ENCODE measurements at places on chromosomes 5 and 9.

DNA sequence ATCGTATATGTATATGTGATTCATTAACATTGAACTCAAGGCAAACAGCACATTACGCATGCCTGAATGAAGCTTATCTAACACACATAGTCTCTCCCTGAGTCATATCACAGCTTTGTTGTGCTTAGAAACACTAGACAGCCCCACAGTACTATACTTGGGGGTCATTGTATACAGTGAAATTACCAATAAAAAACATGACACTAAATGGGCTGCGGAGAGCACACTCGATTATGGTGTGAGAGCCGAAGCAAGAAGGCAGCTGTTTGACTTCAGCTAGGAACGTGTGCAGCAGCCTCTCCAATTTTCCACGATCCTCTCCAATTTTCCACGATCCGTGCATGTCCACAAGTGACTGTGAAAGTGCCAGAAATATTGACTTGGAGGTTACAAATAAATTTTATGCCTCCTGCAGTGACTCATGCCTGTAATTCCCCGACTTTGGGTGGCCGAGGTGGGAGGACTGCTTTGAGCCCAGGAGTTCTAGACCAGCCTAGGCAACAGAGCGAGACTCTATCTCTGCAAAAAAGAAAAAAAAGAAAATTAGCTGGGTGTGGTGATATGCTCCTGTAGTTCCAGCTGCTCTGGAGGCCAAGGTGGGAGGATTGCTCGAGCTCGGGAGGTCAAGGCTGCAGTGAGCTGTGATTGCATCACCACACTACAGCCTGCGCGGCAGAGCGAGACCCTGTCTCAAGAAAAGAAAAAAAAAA is 102.4 kb downstream of the DAPK1 start:
- DNase-seq, result no peak

DNA sequence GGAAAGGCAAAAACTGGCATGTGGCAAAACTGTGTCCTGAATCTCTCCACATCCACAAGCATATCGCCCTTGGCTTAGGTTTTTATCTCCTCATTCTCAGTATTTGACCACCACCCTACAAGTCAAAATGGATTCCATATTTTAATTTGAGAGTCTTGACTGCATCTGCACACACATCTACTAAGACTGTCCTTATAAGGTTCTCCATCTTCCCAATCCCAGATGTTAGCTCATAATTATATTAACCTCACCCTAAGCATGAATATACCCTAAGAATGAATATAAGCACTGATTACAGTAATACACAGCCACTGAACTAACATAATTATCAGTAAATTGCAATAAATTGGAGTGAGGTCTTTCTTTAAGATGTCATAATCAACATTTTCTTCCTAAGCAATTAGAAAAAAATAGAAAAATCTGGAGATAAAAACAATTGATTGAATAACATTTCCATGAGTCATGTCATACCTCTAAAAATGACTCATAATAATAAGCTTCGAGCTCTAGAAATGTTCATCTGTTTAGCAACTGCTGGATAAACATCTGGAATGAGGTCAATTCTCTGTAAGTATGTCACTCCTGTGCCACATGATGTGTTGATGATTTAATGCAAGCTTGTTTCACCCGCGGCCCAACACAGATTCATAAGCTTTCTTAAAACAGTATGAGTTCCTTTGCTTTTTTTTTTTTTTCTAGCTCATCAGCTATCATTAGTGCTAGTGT is 39.9 kb upstream of the PAM start:
- no peak for DNase-seq

- DNase-seq, result no peak
Measured at GRCh38 chr5:94337617-94338016, 280.8 kb downstream of the KIAA0825 start.

DNA sequence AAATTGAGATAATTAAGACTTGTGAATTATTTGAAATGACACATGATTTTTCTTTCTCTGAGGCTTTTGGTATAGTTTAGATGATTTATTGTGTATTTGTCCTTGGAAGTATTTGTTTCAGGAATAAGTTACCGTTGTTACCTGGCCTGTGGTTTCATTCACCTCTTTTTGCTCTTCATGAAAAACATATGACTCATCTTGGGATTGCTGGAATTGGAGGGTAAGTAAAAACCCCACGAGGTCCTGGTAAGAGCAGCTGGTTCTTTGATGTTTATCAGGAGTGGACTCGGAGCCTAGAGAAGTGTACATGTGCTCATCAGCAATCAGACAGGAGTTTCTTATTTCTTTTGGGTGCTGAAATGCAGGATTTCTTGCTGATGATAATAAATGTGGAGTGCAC is 275.3 kb downstream of the PSAT1 start:
- peak; percentile 5 for DNase-seq

- no peak for DNase-seq
Measured at GRCh38 chr5:147617191-147617606, 107.3 kb upstream of the DPYSL3 start.

DNA sequence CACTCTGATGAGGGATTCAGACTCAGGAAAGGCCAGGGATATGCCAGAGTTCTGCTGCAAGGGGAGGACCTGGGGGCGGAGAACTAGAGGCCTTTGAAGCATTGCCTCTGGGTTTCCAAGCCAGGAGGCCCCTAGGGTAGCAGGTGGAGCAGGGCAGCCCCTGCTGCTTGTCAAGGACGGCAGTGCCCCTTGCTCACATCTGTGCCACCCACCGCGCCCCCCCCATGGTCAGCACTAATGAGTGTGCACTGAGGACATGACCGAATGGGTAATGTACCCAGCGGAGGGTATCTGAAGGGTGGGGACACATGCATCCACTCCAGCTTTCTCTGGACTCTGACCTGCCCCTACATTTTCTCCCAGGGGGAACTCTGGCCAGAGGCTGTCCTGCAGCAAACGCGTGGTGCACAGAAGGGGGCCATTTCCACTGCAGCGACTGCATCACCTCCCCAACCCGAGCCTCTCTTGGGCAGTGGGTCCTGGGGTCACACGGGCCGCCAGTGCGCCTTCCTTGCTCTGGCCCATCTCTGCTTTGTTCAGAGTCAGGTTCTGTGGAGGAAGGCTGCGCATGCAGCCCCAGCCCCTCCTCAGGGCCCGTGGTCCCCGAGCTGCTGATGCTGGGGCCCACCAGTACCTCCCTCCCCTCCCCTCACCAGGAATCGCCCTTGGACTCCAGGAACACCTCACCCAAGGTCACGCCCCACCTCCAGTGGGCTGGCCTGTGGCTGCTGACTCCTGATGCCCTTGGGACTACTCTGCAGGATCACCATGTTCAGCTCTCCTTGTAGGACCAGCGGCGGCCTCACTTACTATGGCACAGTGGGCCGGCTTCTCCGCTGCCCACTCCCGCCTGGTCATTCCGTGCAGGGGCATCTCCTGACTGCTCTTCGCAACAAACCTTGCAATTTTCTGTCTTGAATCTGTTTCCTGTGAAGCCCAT is 31.2 kb downstream of the STC2 start:
- no peak for DNase-seq

DNA sequence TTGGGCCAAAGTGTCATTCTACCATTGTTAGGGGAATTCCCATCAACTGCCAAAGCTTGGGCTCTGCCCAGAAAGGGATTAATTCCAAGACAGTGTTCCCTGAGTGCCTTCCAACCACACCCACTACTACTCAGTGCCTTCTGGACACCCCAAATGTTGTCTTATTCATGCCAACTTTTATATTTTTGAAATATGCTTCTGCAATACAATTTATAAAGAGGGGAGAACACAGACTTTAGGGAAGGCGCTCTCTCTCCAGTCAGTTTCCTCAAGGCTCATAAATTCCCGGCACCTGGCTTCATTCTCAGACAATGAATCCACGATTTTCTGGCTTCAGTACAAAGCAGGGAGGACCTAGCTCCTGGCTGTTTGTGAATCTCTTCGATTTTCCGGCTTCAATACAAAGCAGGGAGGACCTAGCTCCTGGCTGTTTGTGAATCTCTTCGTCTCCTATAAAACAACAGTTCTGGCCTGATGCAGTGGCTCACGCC is 120.1 kb upstream of the MYO10 start:
- peak; percentile 66 for DNase-seq

- DNase-seq, result no peak
Measured at GRCh38 chr5:178238711-178239592, 6.3 kb upstream of the PHYKPL start.

DNA sequence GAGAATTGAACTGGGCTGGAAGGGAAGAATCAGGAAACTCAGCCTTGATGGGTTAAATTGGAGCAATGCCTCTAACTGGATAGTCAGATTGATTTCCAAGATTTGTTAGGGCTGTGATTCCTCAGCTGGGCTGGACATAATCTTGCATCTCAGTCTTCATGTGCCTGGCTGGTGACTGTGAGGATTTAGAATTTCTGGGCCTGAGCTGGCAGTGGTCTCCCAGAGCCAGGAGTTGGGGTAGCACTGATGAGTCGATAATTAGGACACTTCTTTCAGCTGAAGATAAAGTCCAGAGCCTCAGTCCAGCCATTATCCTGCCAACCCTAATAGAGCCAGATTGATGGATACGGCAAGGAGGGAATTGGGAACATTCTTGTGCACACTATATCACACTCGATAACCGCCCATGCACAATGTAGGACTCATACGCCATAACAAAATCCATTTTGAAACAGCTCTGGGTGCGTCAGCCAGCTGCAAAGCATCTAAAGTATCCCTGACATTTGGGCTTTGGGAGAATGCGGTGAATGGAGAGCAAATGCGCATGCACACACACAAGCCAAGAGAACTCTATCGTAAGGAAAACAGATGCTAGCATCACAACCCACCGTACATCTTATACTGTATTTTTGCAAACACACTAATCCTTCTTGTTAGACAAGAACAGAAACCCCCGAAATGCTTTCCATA is 405.1 kb upstream of the KLF4 start:
- DNase-seq, result no peak

- no peak for DNase-seq
Measured at GRCh38 chr5:130479045-130479804, 575.0 kb downstream of the CHSY3 start.

GRCh38 chr5:37739817-37740261 is 100.0 kb downstream of the GDNF start:
- no peak for DNase-seq

- DNase-seq, result no peak
Measured at GRCh38 chr5:122385808-122386207, 73.8 kb downstream of the SNCAIP start.

DNA sequence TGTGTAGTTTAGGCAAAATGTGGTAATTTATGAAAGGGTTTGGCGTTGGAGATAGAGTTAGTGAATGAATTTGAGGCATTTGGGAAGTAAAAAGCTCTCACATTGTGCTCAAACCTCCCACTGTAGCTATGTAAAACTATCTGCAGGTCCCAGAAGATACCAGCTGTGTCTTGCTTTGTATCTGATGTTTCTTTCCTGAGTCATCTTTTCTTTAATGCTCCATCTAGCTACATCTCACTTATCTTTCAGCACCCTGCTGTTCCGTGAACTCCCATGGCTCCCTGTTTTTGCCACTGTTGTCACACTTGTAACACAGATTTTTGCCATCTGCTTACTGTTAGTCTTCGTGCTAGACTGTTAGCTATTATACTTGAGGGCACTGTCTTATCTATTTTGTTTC is 253.1 kb downstream of the NPR3 start:
- DNase-seq, result no peak

- no peak for DNase-seq
Measured at GRCh38 chr9:105416840-105417239, 31.0 kb upstream of the FSD1L start.

DNA sequence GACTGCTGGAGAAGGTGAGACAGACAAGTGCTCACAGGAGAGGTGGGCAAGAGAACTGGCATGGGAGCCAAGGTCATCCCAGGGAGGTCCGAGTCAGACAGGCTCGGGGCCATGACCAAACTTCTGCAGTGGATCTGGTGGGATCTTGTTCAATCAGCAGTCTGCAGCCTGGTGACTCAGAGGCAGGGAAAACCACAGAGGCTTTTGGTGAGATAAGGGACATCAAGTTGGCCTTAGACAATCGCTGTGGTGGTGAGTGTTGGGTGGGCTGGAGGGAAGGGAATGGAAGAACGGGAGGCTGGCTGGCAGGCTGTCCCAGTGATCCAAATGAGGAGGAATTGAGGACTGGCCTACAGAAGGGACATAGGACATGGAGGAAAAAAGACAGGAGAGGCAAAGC is 123.8 kb downstream of the TMEM174 start:
- no peak for DNase-seq

- DNase-seq, result no peak
Measured at GRCh38 chr9:120395376-120395775, 184.6 kb downstream of the CDK5RAP2 start.

- no peak for DNase-seq
Measured at GRCh38 chr9:4380406-4380805, 80.5 kb upstream of the GLIS3 start.

DNA sequence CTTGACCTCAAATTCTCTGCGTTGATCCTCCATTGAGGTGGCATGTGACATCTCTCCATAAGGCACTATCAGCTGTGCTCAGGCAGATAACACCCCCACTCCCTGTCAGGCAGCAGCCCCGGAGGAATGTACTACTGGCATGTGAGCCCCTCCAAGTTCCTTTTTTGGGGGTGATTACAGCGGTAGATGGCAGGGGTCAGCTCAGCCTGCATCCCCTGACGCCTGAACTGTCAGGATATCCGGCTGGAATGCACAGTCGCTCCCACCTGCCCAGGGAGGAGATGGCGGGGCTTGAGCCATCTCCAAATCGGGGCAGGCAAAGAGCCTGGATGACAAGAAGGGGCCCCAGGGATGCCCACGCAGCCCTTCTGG is 40.8 kb downstream of the FAM78A start:
- no peak for DNase-seq
